Stimulated activated CD8-positive, alpha-beta memory T cell treated with anti-CD3 and anti-CD28 coated beads, Interleukin-15, amount 100 ng/mL, for 48 hours (primary cell): ENCODE measurements at places on chromosomes 1 and 21.

GRCh38 chr1:169474302-169474995 is 11.3 kb downstream of the SLC19A2 start:
- no peak for DNase-seq

DNA sequence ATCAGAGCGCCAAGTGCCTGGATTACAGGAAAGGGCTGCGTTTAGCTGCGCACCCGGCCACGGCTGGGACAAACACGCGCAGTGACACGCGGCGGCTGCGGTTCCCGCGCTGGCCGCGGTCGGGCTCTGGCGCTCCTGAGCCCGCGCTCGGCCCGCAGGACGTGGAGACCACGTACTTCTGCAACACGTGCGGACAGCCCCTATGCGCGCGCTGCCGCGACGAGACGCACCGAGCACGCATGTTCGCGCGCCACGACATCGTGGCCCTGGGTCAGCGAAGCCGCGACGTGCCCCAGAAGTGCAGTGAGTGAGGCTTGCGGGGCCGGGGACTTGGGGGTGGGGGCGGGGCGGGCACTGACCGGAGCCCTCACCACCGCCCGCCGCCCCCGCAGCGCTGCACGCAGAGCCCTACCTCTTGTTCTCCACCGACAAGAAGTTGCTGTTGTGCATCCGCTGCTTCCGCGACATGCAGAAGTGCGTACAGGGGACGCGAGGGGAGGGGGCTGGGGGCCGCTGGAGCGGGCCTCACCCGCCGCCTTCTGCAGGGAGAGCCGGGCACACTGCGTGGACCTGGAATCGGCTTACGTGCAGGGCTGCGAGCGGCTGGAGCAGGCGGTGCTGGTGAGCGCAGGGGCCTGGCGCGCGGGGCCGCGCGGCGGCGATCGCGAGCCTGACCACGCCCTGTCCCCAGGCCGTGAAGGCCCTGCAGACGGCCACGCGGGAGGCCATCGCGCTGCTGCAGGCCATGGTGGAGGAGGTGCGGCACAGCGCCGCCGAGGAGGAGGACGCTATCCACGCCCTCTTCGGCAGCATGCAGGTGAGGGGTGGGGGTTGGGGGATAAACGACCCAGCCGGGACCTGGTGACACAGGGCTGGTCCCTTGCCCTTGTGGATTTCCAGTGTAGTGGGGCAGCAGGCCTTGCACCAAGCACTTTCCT is 3.1 kb downstream of the RNF207 start:
- DNase-seq = no peak

DNA sequence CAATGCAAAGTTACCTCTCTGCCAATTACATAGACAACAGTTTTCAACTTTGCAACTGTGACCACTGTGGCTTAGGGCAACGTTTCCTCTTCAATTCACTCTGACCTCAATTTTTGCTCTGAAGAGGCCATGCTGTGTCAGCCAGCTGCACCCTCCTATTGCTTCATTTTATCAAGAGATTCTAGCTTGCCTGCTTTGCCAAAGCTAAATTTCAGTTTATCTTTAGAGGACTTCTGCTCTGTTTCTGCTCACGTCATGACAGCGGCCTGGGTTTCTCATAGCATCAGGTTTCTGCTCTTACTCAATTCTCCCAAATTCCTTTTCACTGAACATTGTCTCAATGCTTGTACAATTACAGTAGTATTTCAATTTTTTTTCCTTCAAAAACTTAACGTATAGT is 154.6 kb downstream of the PLA2G4A start:
- DNase-seq = no peak

- DNase-seq = no peak
These were observed 378.8 kb downstream of the USP25 start for GRCh38 chr21:16108561-16109075.

GRCh38 chr21:29777160-29777559 is 162.6 kb downstream of the GRIK1 start:
- no peak for DNase-seq

GRCh38 chr1:149848340-149849110 is 50.8 kb upstream of the BOLA1 start:
- DNase-seq = no peak

GRCh38 chr1:223515421-223515820 is 122.2 kb downstream of the CCDC185 start:
- DNase-seq = peak; percentile 32

- DNase-seq = no peak
These were observed 150.0 kb downstream of the ADGRL2 start for GRCh38 chr1:81950591-81951244.

DNA sequence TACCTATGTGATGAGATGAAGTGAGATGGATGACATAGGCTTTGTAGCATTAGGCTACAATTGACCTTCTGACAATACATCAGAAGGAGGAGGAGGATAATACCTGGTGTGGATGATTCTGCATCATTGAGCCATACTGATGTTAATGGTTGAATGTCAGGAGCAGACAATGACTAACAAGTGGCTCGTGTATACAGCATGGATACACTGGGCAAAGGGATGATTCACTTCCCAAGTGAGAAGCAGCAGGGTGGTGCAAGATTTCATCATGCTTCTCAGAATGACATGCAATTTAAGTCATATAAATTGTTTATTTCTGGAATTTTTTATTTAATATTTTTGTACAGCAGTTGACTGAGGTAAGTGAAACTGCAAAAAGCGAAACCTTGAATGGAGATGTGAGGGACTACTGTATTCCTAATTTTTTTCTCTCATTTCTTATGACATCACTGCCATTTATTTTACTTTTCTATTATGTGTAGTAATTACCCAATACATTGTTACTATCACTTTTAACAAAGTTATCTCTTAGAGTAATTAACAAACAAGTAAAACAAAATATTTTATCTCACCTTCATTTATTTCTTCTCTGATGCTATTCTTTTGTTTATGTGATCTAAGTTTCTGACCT is 34.4 kb upstream of the COP1 start:
- peak; percentile 3 for DNase-seq

- no peak for DNase-seq
These were observed 36.2 kb upstream of the BTG2 start for GRCh38 chr1:203268901-203269653.

GRCh38 chr1:180040034-180040433 is 85.4 kb downstream of the CEP350 start:
- DNase-seq = no peak

DNA sequence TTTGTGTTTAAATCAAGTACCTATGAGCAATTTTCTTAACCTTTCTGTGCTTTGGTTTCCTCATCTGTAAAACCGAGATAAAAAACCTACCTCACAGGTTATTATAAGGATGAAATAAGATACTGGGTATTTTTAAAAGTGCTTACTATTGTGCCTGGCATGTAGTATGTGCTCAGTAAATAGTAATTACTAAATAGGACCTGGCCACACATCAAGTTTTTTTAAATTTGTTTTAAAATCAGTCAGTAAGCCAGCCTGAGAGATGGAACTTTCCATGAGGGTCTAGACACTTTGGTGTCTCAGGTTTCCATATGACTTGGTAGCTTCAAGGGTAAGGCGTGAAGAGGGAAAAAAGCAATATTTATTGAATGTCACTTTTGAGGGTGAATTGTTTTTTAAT is 7.0 kb upstream of the ATF3 start:
- DNase-seq = no peak

DNA sequence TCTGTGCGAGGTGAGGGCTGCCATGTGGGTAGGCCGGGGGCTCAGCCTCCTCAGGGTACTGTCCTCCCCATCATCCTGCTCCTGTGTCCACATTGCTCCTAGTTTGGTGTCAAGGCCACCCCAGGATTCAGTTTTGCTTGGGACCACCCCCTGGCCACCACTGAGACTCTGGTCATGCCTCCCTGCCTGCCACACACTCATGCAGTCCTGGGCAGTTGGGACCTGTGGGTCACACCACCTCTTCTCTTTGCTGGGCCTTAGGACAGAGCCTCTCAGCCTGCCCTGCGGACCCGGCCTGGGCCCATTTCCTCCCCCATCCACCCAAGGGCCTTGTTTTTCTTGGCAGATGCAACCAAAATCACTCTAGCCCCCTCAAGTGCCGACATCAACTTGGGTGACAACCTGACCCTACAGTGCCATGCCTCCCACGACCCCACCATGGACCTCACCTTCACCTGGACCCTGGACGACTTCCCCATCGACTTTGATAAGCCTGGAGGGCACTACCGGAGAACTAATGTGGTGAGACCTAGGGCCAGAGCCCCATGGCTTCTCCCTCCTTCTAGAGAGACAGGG is 19.4 kb downstream of the TMEM81 start:
- no peak for DNase-seq

GRCh38 chr1:199020904-199021303 is 382.1 kb downstream of the PTPRC start:
- DNase-seq = no peak

DNA sequence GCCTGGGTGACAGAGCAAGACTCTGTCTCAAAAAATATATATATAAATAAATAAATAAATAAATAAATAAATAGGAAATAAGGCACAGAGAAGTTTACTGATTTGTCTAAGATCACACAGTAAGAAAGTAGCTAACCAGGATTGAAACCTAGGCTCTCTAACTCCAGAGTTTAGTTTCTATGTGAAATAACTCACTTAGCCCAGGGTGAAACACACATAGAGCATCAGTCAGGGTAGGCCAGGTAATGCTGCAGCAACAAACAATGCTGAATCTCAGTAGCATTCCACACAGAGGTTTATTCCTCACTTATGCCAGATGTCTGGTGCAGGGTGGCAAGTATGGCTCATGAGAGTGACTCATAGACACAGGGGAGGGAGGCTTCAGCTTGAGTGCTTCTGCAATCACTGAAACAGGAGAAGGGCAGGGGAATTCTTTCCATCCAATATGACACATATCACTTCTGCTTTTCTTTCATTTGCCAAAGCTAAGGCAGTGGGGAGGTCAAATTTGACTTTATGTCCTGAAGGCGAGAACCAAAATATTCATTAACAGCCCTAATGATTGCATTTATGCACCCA is 37.1 kb upstream of the KANK4 start:
- no peak for DNase-seq

- DNase-seq = no peak
These were observed 133.7 kb downstream of the PTPRU start for GRCh38 chr1:29370067-29370466.

GRCh38 chr1:150484861-150485260 is 2.4 kb upstream of the TARS2 start:
- no peak for DNase-seq

- no peak for DNase-seq
These were observed 239.6 kb upstream of the DUSP10 start for GRCh38 chr1:221981461-221981860.

DNA sequence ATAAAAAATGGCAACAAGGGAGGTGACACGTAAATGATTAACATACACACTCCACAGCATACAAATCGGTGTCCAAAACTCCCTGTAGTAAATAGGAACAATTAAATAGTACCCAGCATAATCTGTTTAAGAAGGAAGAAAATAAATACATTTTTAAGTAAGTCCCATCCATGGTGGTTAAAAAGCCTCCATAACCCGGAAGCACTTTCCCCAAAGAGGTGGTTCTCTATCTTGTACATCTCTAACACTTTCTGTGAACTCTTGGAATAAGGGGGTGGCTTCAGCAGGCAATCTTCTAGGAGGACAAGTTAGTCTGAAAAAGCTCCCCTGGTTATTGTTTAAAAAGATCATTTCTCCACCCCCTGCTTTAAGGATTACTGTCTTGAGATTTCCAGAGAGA is 76.9 kb downstream of the PTPN14 start:
- DNase-seq = no peak

- DNase-seq = no peak
These were observed 199.4 kb upstream of the CACYBP start for GRCh38 chr1:174800216-174800851.

DNA sequence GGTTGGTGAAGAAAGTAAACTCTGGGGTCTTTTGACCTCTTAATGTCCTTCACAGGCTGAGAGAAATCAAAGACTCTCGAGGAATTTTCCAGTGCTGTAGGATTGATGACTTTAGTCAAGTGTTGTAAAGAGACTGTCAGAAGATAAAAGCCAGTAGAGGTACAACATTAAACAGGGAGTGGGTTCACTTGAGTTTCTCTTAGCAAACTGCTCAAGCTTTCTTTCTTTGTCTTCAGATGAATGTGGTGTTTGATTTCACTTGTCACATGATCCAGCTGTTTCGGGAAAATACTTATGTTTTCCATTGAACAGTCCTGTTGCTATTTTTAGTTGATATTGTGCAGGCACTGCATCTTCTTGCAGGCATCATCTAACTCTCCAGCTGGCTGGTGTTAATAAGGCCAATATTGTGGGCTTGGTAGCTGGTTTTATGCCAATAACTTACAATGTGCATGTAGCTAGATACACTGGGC is 45.6 kb downstream of the XCL2 start:
- DNase-seq = no peak

DNA sequence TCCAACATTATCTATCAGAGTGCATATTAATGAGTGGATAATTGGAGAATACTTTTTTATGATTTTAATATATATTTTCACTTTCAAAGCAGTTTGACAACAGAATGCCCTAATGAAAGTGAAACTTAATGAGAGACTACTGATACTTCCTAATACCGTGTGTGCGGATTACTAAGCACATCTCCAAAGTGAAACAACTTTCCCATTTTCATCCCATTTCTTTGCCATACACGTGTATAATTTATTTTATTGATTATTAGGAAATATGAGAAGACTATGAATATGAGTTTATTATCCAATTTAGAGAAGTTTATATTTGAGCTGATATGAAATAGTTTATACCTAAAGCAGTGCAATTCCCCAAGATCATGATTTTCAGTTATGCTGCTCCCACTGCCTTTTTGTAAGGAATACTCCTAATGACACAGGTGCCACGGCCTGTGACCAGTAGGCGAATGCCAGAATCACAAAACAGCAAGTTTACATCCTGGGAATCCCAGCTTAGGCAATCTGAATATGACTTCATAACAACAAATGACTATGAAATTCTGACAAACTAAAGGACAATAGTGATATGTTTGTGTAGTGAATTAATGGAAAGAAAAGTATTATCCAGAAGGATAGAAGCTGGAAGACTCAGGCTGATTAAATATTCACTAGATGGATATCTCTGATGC is 202.9 kb downstream of the NCAM2 start:
- DNase-seq = no peak

DNA sequence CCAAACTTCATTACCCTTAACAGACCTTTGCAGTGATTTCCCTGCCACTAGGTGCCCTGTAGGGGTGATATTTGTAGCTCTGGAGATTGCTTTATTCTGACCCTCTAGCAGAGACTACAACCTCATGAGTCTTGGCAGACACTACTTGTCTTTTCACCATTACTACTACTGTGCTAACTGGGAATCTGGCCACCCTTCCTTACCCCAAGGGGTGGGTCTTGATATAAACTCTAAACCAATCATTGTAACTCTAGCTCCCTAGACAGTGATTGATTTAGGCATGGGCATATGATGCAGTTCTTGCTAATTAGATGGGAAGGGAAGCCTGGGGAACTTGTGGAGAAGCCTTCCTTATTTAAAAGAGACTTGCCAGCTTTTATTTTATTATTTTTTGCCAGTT is 3.9 kb downstream of the KPNA6 start:
- no peak for DNase-seq

- no peak for DNase-seq
These were observed 28.8 kb downstream of the EDN2 start for GRCh38 chr1:41455479-41456332.
